ENCODE measurements at places on chromosomes 16 and 17.
A peak's percentile ranks its signal among the peaks of the same experiment; 100 is the strongest.

GRCh38 chr17:3918372-3919122, 2.3 kb upstream of the P2RX1 start:
- no peak for DNase-seq

DNA sequence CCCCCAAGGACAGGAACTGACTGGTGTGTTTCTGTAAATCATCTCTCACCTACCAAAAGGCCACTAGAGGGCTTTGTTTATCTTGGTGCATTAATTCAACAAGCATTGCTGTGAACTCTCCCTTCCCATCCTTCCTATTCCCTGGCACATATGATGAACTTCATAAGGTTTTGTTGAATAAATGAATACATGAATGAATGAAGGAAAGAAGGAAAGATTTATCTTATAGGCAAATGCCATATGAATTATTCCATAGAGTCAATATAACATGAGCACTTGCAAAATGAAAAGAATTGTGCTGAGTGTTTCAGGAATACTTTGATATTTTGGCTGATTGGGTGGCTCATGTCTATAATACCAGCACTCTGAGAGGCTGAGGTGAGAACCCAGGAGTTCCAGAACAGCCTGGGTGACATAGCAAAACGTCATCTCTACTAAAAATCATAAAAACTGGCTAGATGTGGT, 4.3 kb downstream of the SPDYE4 start:
- DNase-seq = peak; percentile 0

DNA sequence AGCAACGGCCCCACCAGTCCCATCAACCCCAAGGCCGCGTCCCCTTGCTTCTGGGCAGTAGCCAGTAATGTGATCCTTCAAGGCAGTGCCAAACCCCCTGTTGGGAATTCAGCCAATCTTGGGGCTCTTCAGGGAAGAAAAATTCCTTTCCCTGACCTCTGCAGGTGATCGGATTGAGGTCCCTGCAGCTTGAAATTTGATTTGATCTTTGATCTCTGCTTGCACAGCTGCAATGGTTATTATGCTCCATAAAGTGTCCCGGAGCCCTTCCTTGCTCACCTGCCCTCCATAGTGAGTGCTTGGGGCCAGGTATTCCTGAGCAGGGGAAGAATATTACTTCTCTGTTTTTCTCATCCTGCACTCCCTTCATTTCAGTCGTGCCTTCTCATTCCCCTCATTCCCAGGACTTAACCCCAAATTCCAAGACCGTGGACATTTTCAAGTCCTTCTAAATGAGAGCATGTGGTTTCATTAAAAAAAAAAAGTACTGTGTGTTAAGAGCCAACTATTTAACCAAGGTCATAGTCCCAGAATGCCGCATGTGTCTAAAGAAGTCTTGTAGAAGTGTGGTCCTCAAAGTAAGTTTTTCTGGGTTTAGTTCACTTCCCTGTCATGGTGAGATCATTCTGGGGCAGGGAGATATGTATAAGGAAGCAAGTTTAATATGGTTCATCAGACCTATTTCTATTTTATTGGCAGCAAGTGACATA, 56.3 kb downstream of the SOX9 start:
- no peak for DNase-seq

DNA sequence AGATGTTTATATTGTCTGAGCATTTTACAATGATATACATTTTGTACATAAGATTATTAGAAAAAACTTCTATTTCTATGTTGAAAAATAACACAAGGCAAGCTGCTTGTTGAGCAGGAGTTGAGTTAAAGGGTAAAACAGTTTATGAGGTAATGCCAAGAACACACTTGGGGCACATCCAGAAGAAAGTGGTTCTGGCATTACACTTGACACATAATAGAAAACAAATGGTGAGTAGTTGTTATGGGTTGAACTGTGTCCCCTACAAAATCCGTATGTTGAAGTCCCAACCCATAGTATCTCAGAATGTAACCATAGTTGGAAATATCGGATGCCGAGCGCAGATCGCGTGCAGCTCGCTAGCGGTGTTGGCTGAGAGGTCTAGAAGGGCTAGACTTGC, 354.3 kb upstream of the GOT2 start:
- DNase-seq = no peak

GRCh38 chr16:55732496-55732895, 76.7 kb downstream of the SLC6A2 start:
- no peak for DNase-seq

GRCh38 chr16:11743308-11744074, 834 bp upstream of the TXNDC11 start:
- DNase-seq = no peak

- DNase-seq = no peak
These were observed 11.3 kb downstream of the LMF1 start for GRCh38 chr16:959232-960040.

GRCh38 chr17:39943702-39944392, 16.3 kb downstream of the LRRC3C start:
- DNase-seq = no peak

- peak; percentile 94 for DNase-seq
These were observed at the start of gene PER1 for GRCh38 chr17:8152112-8152775. TSS of gene PER1 (minus strand) at chr17:8152404. CDS start at chr17:8150706, 1,698 bp downstream.

DNA sequence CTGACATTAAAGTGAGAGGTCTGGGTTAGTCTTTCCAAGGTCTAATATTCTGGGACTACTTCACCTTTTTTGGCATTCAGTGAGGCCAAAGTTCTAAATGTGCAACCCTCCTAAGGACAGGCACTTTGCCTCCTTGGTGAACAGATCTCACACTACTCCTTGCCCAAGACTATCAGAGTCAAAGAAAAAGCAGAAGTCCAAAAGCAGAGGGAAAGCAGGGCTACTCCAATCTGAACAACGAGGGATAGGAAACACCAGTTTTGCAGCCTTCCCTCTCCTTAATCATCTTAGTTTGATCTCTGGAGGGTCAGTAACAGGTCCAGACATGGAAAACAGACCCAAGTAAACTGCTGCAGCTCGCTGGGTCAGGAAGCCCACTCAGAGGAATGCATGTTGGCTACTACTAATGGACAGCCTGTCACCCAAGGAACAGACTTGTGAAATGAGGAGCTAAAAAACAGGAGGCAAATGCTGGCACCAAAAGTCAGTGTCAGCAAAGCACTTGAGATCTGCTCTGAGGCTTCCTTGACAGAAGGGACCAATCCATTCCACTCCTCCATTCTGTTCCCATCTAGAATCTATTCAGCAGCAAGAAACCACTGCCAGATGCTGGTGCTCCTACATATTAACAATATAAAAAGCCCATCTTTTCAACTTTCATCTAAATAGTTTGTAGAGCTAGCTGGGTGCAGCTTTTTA, 29.9 kb downstream of the DCUN1D3 start:
- no peak for DNase-seq

GRCh38 chr16:3651461-3652372, 2.8 kb upstream of the DNASE1 start:
- DNase-seq = no peak

DNA sequence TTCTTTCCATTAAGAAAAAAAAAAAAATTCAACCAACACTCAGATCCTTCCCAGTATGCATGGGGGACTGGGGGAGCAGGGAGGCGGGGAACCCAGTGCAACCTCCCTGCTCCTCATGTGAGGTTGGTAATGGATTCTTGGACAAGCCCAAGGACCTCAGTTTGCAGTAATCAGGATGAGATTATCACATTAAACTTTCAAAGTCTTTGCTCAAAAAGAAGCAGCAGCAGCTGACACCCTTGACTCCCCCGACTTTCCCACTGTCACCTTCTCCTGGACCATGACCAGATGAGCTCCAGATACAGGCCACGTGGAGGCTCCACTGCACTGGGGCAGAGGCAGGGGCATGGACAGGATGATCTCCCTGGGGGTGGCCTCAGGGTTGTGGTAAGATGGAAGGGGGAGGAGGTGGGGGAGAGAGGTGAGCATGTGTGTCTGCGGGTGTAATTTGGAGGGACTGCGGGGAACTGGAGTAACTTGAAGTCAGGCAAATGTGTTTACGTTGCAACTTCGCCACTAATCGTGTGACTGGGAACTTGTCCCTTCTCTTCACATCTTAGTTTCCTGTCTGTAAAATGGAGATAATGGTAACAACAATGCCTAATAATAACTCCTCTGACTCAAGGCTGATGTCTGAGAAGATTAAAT, 19.8 kb downstream of the ZNF385C start:
- DNase-seq = no peak

DNA sequence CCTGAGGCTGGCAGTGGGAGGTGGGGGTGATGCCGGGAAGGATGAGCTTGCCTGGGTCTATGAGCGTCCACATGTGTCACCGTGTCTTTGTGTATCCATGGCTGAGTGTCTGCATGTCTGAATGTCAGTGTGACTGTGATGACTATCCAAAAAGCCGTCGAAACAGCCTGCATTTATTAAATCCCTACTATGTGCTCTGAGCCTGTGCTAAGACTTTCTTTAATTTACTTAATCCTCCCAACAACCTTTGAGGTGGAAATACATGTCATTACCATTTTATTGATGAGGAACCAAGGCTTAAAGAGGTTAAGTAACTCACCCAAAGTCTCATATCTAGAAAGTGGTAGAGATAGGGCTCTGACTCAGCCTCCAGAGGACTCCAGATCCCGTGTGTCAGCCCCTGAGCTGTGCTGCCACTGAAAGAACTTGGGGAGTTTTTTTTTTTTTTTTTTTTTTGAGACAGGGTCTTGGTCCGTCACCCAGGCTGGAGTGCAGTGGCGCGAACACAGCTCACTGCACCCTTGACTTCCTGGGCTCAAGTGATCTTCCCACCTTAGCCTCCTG, 20.0 kb downstream of the ARHGAP23 start:
- no peak for DNase-seq

DNA sequence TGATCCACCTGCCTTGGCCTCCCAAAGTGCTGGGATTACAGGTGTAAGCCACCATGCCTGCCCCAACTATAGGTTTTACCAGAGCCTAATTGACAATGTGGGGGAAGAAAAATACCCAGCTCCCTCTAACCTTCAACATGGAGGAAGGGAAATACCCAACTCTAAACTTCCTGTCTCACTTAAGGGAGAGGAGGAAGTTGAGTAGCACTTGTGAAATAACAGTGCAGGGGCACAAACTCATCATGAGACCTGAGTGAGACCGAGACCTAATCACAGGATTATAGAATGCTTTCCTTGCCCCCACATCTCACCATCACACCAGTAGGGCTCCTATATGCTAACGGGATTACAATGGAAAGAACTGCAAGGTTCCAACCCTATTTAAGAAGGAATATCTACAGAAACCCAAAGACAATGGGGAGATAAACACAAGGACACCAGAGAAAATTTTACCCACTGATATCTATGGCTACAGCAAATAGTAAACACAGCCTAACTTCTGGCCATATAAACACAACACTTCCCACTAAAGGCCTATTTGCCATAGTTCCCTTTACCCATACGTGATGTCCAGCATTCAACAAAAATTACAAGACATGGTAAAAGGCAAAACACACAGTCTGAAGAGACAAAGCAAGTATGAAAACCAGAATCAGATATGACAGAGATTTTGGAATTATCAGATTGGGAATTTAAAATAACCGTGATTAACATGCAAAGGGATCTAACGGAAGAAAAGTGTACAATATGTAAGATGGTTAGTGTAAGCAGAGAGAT, 26.9 kb downstream of the OR3A1 start:
- DNase-seq = no peak

- DNase-seq = no peak
These were observed 103.2 kb upstream of the SDK2 start for GRCh38 chr17:73747221-73748002.

- DNase-seq = no peak
These were observed 39.1 kb downstream of the CPNE2 start for GRCh38 chr16:57131351-57131970.

GRCh38 chr17:18332909-18333489, 17.9 kb downstream of the SMCR8 start:
- no peak for DNase-seq

DNA sequence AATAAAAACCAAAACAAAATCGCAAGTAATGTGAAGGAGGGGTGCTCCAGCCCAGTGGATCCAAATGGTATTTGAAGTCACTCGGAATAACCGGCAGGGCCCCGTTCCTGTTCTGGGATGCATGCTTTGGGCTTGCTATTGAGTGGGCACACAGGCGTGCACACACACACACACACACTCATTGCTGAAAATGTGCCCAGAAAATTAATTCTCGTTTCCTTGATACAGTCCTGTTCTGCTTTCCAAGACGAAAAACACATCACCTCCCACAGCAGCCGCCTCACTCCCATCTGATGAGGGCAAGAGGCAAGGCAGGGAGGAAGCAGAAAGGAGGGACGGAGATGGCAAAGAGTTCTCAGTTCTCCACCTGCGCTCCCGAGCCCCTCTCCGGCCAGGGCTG, 62.2 kb upstream of the SDK2 start:
- DNase-seq = no peak

GRCh38 chr17:74431568-74432423, at the start of gene GPRC5C:
TSS of gene GPRC5C (plus strand) at chr17:74432088. CDS start at chr17:74439777, 7,689 bp downstream.
- no peak for DNase-seq

- DNase-seq = no peak
These were observed 25.4 kb upstream of the ITGB4 start for GRCh38 chr17:75695830-75696271.

- DNase-seq = no peak
These were observed 15.5 kb upstream of the CMIP start for GRCh38 chr16:81429045-81429521.
